ENCODE measurements at places on chromosomes 1 and 21.

GRCh38 chr21:29077651-29078090 lies 4.2 kb upstream of the CCT8 start:
- no peak for DNase-seq

- no peak for DNase-seq
Observed at GRCh38 chr1:19495000-19495656, 9.8 kb upstream of the CAPZB start.

DNA sequence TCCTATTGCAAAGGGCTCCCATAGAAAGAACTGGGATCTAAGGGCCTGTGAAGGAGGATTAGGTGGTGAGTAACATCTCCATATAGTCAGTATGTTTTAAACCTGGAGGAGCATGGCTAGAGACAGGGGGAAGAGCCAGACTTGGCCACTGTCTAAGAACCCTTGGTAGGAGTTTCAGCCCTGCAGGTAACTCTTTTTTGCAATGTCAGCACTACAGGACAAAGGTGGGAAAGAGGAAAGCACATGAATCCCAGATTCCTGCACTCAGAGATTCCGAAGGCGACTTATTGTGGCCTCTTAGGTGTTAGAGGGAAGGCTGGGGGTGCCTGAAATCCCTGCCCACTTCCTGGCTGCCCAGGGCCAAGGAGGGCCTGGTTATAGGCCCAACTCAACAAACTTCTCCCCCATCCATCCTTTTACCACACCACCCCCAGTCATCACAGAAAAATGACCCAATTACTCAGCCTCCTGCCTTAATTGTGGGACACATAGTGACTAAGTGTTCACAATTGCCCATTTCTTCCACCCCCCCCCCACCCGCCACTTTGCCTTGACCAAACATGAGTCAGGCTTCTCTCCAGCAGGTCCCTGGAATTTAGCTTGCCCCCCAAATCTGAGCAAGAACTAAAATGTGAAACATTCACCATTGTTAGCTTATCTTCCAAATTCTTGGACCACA lies 1.9 kb upstream of the NTNG1 start:
- no peak for DNase-seq

DNA sequence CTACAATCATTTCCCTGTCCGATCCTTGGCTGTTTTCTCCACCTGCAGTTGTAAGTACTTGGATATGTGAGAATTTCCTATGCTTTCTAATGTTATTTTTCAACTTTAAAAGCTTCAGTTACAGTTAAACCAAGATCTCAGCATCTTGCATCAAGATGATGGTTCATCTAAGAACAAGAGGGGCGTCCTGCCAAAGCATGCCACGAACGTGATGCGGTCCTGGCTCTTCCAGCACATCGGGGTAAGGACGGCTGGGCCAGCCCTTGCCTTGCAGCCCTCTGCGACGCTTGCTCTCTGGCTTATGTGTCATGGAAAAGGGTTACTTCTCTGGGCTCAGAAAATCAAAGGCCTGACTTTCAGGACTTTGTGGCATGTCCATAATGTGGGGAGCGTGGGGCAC lies 46.8 kb downstream of the PKNOX1 start:
- no peak for DNase-seq

DNA sequence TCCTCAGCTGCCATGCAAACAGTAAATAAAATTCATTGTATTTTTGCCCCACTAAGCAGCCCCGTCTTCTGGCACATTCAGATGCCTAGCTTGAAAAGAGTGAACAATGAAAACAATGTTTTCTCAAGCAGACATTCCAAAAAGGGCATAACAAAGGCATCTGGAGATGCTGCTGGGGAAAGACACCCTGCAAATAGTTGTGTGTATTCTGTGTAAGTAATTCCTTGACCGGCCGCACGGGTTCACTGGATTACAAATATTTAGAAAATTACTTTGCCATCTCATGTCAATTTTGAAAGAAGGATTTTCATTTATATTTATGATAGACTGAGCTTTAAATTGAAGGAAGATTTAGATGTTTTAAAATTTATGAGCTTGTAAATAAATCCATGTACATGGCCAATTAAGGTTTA lies 142.2 kb downstream of the SLC45A1 start:
- DNase-seq, result no peak

GRCh38 chr1:228445843-228446650 lies 29.4 kb upstream of the TRIM17 start:
- DNase-seq, result no peak

DNA sequence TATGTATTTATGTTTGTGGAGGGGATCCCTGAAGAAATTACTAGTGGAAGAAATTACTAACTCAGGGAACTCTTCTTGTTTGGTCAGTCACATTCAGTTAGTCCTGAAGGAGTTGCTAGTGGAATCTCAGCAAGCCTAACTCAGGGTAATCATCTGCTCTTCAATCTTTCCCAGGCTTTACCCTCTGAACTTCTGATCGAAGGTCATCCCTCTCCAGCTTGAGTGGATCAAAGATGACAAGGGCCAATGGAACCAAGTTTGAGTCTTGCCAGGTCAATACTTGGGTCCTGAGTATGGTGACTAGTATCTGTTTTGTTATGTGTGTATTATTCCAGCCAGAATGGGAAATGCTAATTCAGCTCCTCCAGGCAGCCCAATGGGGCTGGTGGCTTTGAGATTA lies 49.3 kb downstream of the CFH start:
- DNase-seq, result no peak

DNA sequence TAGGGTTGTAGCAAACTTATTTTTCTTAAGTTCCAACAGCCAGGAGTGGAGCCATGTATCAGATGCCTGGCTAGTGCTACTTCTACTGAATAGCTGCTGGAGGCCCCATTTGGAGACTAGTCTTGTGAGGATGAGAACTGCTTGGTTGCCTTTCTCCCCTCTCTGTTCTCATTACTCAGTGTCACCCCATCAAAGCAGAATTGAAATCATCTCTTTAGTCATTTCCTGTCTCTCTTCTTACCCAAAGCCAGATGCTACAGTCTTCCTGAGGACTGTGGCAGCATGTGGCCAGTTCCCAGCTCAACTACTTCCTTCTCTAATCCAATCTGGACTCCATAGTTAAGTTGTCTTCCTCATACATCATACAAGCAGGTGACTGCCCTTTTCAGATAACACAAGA lies 197.5 kb downstream of the BRINP2 start:
- no peak for DNase-seq

DNA sequence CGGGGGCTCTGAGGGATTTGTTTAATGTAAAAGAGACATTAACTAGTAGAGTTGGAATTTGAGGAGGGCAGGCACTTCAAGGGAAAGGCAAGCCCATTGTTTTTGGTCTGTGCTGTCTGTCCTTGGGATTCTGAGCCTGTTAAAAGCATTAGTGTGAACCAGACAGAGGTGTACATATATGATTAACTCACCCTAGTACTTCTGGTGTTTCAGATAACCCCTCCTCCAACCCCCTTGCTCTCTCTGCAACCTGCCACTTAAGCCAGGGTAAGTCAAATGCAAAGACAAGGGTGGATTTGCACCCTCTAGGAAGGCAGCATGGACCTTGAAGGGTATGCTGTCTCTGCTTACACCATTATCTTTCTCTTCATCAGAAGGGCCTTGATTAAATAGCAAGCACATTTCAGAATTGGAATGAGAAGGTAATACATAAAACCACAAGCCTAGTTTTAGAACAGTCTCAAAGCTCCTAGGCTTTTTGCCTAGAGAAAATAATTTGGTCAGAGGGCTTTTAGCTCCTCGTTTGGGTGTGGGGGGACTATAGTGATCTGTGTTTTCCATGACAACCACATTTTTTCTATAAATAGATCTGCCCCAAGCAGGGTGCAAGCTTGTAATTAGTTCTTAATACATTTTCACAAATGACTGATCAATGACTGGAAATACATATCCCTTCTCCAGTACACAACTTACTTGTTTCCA lies 120.7 kb upstream of the SGIP1 start:
- DNase-seq, result no peak

DNA sequence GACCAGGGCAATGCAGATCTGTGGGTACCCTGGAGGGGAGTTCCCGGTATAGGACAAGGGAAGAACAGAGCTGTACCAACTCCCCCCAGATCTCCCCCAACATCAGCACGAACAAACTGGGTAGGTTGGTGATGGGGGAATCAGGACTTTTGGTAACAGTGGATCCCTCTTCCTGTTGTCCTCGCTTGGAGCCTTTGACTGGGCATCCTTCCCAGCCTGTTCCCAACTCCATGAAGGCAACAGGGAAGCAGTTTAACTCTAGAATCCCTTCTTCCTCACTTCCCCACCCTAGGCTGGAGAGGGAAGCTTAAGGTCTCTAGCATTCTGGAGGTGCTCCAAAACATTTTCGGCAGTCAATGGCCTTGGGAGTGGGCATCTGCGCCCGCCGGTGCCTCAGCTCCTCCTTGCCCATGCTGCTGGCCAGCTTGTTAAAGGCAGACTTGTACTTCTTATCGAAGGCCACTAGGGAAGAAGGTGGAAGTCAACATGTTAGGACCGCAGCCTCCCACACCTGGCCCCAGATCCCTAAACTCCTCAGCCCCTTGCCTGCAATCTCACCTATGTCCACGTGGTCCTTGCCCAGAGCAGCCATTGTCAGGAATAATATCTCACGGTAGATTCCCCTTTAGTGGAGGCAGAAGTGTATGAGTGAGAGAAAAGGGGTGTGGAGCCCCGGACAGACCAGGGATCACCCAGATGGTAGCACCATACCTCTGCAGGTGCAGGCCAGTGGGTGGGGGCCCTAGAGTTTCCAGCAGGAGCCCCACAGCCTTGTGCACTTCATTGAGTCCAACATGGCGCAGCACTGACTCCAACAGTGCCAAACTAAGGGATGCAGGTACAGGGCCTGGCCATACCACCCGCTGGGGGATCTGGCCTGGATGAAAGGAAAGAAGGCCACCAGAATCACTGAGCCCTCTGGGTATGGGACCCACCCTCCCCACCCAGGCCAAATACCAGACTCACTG lies 7.5 kb upstream of the GATAD2B start:
- no peak for DNase-seq

GRCh38 chr1:65979136-65980044 lies 186.7 kb downstream of the PDE4B start:
- no peak for DNase-seq

GRCh38 chr1:196535727-196536126 lies 72.5 kb downstream of the KCNT2 start:
- DNase-seq, result no peak

DNA sequence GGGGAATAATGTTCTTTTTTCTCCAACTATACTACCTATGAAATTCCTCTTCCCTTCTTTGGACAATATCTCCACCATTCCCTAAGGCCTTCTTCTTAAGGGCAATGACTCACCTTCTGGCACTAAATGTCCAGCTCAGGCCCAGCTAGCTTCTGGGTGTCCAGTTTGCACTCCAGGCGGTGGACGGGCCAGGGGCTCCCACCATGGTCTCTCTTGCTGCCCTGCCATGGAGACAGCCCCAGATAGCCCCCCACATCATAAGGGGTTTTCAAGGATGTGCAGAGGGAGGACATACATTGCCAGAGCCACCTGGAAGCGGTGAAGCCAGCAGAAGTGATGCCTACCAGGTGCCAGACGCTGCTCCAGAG lies 43.8 kb downstream of the C1orf198 start:
- no peak for DNase-seq
